Ecto neural progenitor cell (in vitro differentiated cells): ENCODE measurements at places on chromosomes 2 and 18.

GRCh38 chr2:191899410-191899809 is 52.5 kb upstream of the CAVIN2 start:
- DNase-seq: no peak

GRCh38 chr2:235070063-235070706 is 118.4 kb downstream of the SH3BP4 start:
- DNase-seq: no peak

DNA sequence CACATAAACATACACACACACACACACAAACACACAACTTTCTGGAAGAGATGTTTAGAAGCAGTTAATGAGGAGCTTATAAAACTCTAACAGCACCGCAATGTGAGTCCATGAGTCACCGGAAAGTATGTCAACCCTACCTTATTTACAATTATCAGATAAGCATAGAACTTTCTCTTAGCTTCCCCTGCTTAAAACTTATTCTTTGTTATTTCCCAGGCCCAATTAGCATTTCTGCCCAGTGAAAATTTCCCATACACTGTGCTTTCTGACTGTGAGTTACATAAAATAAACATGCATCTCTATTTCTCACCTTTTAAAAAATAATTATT is 737.6 kb downstream of the LRP1B start:
- DNase-seq: no peak

DNA sequence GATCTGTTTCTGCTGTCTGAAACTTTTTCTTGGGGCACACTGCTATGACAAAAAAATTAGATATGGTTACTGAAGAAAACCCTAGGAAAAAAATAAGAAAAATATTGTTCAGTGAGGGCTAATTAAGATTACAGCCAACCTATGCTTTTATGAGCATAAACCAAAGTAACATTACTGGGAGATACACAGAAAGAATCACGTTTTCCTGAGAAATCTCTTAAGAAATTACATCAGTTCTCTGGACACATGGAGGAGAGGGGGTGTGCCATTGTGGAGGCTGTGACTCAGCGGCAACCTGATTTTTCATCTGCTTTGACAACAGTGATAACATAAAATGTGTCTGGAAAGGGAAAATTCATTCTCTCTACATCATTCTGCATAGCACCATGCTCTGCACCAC is 13.4 kb upstream of the NMI start:
- DNase-seq: no peak

DNA sequence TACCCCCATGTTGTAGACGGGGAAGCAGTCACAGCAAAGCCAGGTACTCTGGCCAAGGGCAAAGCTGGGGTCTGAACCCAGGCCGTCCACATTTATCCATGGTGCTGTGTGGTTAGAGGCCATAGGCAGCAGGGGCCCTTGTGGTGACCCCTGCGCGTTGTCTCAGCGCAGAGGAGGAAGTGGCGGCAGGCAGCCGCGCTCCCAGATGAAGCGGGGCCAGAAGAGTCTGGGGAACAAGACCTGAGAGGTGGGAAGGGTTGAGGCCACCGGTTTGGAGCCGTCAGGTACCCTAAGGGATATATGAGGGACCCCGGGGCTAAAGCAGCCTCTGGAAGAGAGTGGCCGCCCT is 770 bp downstream of the ZNF396 start:
- DNase-seq: peak; percentile 54

DNA sequence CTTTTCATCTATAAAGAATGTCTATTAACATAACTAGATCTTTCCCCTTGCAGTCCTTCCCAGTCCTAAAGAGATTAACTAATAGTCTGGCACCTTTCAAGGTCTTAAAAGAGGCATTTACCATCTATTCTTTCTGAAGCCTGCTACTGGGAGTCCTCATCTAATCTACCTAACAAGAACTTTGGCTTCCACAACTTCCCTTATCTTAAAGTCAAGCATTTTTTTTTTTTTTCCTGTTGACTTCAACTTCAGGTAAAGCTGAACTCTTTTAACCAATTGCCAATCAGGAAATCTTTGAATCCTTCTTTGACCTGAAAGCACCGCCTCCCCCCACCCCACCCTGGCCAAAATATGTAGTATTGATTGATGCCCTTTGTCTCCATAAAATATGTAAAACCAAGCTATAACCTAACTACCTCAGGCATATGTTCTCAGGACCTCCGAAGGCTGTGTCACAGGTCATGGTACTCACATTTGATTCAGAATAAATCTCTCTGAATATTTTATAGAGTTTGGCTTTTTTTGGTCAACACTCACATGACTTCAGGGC is 168.6 kb downstream of the PTPRM start:
- DNase-seq: no peak

- no peak for DNase-seq
Observed at GRCh38 chr2:229089776-229090175, 181.3 kb downstream of the PID1 start.

DNA sequence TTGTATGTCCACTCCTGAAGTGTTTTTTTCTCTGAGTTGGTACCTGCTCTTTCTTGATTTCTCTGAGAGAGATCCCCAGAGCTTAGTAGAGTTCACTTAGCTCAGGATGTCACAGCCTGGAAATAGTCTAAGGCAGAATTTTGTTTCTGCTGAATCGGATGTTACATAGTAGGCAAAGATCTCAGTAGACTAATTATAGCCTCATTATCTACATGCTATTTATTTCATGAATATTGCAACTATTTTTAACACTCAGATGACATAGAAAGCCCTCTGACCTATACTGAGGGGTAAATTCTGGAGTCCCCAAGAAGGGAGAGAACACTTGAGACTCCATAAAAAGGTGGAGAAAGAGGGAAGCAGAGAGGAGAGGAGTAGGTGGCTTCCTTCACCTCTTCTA is 160.2 kb downstream of the FHOD3 start:
- no peak for DNase-seq
